AG04450 (cell line): ENCODE measurements at places on chromosomes 4 and X.

- no peak for DNase-seq
These were observed 109.3 kb downstream of the ADRA2C start for GRCh38 chr4:3875466-3875865.

GRCh38 chrX:134552351-134552750 is 92.4 kb downstream of the HPRT1 start:
- DNase-seq = no peak

- DNase-seq = no peak
These were observed 248.5 kb upstream of the CXXC4 start for GRCh38 chr4:104743215-104743653.

DNA sequence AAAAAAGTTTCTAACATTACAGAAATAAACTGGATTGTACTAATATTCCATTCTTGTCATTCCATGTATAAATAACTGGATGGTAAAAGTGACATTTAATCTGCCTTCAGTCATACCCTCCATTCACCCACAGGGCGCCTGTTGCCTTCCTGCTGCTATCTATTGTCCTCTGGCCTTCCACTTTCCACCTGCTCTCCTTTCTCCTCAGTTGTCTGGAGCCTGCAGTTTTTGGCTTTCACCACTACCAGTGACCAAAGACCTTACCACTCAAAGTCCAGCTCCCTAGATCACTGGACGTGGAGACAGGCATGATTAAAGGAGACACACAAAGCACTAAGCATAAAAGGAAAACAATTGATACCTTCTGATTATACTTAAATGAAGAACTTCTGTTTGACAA is 46.2 kb upstream of the NHS start:
- no peak for DNase-seq

- peak; percentile 80 for DNase-seq
These were observed 20.2 kb downstream of the WDR1 start for GRCh38 chr4:10096201-10096977.
